Memory B cell (primary cell): ENCODE measurements at places on chromosomes 1 and 21.

- no peak for DNase-seq
These were observed 61.4 kb upstream of the DIRAS3 start for GRCh38 chr1:68111519-68112436.

DNA sequence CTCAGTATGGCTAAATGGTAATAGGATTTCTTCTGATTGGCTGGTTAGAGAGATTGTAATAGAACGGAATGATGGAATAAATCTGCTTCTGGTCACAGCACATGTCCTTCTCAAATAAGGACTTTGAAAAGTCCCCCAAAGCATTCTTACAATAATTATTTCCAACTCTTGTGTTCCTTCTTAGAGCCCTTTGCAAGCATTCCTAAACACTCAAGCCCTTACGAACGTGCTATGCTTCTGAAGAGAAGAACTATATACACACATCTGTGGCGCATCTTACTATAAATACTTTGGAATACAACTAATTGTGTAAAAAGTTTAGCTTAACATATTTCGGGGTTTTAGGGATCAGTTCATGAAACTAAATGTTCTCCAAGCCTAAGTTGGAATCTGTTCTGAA is 25.6 kb downstream of the CLIC4 start:
- DNase-seq = no peak

DNA sequence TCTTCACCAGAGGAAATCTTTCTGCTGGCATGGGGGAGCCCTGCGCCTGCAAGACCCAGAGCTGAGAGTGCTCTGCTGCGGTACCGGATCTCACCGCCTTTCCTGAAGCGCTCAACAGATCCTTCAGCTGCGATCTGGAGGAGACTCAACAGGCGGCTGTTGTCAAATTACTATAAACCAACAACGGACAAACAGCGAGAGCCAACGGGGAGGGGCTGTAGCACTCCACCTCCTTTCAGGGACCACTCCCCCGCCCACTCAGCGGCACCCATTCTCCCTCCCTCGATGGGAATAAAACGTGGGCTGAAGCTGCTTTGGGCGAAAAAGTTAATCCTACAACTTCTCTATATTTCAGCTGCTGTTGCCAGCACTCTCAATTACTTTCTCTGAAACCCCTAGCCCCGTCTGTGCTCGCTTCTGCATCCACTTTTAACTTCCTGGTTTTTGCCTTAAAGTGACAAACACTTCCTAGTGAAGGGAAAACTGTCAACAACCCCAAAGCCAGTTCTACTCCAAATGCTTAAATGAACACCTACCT is at the start of gene FMO5:
Gene FMO5, minus strand, starts transcription at position 147 of the 538 bp plus-strand sequence. CDS start 310 bp downstream, outside the sequence.
- DNase-seq = peak; percentile 29

DNA sequence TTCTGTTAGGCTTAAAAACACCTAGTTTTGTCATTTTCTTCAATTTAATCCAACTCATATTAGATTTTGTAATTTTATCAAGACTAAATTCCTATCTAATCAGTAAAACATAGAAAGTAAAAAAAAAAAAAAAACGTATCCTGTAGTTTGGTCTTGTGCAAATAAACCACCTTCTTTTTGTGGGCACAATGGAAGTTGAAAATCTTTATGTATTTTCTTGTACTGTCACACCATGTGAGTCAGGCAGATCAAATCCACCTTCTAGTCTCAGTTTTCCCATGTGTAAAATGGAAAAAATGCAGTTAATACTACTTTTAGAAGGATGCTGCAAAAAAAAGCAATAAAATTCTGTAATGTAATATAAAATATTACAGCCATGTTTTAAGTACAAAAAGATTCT is 129.8 kb downstream of the CYYR1 start:
- no peak for DNase-seq

GRCh38 chr1:89847191-89847729 is 26.4 kb downstream of the LRRC8D start:
- DNase-seq = no peak

DNA sequence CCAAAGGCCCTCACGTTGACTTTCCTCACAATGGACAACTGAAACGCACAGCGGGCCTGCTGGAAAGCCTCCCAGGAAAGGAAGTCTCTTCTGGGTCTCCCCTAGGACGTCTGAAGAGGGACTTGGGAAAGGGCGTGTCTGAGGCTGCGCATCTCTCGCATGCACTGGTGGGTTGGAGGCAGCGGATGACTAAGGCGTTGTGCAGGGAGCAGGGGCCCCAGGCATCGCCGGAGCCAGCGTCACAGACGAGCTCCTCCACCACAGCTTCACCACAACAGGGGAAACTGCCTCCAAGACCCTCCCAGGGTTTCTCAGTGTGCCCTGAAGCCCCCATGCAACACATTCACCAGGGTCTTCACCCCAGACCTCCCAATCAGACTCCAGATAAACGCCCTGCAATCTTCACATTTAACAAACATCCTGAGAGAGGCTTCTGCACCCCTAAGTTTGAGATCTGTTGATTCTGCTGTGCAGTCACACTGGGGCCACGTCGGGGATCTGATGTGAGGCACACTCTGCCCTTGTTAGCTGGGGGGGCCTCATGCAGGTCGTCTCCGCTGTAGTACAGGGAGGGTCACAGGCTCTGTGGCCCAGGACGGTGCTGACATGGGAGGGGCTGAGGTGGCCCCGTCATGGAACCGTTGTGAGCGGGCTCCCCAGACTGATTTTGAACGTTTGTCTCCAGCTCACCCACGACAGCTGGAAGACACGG is 7.0 kb upstream of the TFF1 start:
- no peak for DNase-seq

DNA sequence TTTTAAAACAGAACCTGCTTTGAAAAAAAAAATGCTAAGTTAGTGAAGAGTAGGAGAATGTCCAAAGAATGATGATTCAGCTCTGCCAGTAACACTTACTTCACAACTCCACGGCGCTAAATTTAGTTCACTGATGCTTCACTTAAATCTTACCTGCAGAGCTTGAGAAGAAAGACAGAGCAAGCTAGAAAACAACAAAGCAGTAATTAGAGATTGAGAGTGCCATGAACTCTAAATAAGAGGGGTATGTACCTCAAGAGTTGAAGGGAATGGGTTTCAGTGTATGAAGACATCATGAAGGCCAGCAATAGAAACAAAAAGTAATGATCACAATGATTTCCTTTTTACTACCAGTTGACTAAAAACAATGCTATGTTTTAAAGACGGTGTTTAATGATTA is 32.8 kb downstream of the EPRS1 start:
- no peak for DNase-seq

GRCh38 chr1:185110145-185110544 is 46.6 kb downstream of the TRMT1L start:
- no peak for DNase-seq

- DNase-seq = no peak
These were observed 22.4 kb downstream of the CNIH4 start for GRCh38 chr1:224378855-224379631.

- DNase-seq = no peak
These were observed 248.2 kb downstream of the MATN1 start for GRCh38 chr1:30475201-30475600.

DNA sequence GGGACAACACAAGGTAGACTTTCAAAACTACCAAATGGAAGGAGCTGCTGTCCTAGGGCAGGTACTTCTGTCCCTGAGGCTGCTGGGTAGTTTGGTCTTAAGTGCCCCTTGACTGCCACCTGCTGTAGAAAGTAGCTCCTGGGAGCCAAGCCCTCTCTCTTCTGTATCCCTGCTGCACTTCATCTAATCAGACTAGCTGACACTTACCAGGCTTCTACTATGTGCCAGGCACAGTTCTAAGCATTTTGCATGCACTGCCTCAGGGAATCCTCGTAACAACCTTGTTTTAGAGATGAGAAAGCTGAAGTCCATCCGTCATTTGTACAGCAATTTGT is 15.9 kb upstream of the SRSF4 start:
- DNase-seq = no peak

GRCh38 chr21:42037516-42037915 is 27.4 kb upstream of the ZBTB21 start:
- DNase-seq = no peak

DNA sequence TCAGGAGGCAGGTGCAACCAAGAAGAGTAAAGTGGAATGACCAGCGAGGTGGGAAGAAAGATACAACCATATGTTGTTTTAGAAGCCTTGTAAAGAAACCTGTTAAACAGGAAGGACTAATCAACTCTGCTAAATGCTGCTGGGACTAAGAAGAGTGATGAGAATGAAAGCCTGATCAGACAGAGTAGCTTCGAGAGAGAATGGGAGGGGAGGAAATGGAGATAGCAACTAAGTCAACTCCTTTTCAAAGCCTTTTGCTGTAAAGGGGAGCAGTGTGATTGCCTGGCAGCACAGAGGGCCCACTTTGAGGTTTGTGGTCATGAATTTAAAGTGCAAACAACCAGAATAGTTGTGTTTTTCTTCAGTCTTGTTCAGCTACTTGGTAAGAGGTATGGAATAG is 31.4 kb downstream of the SLC30A7 start:
- no peak for DNase-seq

GRCh38 chr1:229714306-229714705 is 88.3 kb downstream of the URB2 start:
- no peak for DNase-seq

DNA sequence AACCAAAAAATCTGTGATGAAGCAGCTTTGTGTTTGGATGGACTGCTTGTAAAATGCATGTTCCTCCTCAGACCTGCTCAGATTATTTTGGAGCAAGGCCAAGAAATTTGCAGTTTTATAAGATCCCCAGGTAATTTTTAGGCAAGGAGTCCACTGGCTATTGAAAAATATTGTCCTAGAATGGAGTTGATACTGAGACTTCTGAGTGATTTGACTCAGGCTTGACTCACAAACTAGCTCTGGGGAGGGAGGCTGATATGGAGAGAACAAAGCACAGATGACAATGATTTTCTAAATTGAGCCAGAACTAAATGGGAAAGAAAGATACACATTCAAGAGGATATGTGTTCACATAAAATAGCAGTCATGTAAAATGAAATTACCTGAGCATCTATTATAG is 36.7 kb downstream of the AGL start:
- no peak for DNase-seq

GRCh38 chr21:14581902-14582457 is 35.9 kb upstream of the SAMSN1 start:
- DNase-seq = no peak

DNA sequence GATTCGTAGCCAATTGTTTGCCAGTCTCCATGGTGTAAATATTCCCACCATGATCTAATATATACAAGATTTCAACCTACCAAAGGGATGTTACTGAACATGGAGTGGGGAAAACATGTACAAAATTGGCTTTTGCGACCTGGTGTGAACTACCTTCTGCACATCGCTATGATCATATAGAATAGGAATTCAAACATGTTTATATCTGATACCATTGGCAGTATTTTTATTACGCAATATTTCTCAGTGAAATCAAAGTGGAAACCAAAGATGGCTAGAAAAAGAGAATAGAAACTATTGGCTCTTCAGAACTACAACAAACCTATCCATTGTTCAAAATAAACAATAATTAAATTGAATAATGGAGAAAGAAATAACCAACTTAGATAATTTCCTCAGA is 285.1 kb downstream of the TPR start:
- no peak for DNase-seq

GRCh38 chr1:15311880-15312279 is 64.9 kb downstream of the FHAD1 start:
- DNase-seq = no peak

DNA sequence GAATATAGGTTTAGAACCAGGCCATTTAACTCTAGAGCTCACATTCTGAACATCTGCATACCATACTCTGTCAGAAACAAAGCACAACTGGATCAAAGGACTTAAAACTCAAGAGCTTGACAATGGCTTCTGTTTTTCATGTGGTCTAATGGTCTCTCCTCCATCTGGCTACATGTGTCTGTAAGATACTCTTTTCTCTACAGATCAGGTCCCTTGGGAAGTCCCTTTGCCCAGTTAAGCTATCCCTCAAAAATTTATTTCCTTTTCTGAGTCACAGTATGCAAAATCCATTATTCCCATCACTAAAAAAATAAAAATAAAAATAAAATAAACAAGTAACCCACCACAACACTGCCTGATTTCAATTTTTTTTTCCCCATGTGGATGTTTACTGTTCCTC is 357.0 kb upstream of the PRMT6 start:
- no peak for DNase-seq

DNA sequence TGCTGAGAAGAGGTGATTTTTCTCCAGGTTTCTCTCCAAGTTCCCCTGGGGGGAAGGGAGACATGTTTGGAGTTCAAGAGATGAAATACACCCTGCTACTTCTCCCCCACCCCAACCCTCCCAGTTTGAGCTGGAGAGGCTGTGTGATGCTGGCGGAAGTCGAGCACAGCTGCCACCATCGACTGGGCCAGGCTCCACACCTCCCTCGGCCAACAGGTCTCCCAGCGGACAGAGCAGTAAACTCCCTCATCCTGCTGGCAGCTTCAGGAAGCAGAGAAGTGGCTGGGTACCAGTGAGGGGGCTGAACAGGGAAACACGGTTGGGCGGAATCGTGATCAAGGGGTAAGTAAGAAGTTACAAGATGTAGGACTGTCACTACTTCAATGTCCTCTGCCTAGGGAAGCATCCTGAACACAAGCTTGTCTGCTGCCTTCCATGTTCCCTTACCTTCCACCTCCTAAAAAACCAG is 6.6 kb upstream of the NHLH1 start:
- DNase-seq = no peak

GRCh38 chr1:201559679-201560162 is 20.8 kb downstream of the NAV1 start:
- DNase-seq = peak; percentile 67

DNA sequence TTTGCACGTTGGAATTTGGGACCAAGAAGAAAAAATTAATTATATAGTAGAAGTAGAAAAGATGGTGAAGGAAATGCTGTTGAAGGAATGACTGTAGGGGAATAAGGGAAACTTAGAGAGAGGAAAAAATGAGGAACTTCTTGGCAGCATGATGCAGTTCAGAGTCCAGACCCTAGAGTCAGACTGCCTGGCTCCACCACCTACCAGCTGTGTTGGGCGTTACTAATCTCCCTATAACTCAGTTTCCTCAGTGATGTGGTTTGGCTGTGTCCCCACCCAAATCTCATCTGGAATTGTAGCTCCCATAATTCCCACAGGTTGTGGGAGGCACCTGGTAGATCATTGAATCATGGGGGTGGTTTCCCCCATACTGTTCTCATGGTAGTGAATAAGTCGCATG is 1.3 kb upstream of the SELP start:
- no peak for DNase-seq
